ENCODE measurements at places on chromosomes 5 and 9.

DNA sequence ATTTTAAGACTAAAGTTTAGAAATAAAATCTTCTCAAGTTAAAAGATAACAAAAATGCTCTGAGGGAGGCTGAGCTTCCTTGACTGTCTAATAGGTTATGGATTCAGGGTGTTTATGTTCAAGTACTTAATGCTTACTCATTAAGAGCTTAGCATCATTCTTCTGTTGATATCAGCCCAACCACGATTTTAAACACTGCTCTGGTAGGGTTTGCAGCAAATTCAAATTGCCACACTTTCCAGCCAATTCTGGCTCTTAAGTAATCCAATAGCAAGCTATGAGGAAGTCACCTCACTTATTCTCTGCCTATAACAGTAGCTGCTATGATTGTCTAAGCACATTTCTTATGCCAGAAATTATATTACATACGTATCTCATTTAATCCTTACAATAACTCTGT is 191.0 kb upstream of the KIF2A start:
- no peak for DNase-seq

GRCh38 chr9:72292256-72292682 is 72.7 kb downstream of the ZFAND5 start:
- DNase-seq, result no peak

DNA sequence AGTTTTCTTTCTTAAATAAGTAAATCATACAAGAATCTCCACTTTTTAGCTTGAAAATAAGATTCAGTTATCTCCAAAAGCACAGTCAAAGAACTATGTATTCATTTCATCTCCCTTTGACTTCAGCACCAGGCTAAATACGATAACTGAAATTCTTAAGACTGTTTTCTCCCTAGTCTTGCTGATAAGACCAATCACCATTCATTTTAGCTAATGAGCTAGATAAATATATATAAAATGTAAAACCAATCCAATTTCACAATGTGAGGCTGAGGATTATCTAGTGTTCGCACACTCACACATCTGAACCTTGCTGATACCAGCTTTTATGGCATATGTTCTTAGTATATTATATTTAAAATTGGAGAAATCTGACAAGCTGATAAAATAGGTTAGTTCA is 17.3 kb upstream of the ZNF622 start:
- no peak for DNase-seq

DNA sequence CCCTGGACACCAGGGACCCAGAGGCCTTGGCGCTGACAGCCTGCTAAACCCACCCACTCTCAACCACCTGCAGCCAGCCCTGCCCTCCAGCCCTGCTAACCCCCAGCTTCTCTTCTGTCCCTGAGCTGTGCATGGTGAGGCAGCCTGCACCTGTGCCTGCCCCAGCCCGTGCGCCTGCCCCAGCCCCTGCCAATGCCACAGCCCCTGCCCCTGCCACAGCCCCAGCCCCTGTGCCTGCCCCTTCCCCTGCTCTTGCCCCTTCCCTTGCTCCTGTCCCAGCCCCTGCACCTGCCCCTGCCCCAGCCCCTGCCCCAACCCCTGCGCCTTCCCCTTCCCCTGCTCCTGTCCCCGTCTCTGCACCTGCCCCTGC is 43.3 kb upstream of the IRX4 start:
- no peak for DNase-seq

DNA sequence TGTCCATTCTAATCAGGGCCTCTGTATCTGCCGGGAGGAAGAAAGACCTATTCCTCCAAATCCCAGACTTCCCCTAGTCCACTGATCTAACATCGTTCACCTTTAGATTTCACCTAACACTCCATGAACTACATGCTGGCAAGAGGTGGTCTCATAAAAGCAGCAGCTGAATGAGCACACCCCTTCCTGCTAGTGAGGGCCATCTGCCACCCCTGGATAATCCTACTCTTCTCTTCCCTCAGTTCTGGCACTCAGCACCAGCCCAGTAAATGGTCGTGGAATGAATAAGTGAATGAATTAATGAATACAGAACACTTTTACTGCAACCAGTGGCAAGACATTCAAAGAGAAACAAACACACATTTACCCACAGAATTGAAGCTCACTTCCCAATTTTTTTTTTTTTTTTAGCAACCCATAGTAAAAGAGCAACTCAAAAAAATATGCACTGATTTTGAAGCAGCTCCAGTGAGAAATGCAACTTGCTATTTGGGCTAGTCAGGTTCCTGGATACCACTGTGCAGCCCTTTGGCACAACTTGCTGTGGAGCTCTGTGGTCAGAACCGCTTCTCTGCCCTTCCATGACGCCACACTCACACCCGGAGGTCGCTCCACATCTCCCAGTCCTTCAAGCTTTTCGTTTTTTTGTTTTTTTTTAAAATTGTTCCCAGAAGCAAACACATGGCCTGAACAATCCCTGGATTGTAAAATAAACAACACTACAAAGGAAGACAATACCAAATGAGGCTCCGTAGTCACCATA is 6.2 kb downstream of the RNF183 start:
- DNase-seq, result no peak

DNA sequence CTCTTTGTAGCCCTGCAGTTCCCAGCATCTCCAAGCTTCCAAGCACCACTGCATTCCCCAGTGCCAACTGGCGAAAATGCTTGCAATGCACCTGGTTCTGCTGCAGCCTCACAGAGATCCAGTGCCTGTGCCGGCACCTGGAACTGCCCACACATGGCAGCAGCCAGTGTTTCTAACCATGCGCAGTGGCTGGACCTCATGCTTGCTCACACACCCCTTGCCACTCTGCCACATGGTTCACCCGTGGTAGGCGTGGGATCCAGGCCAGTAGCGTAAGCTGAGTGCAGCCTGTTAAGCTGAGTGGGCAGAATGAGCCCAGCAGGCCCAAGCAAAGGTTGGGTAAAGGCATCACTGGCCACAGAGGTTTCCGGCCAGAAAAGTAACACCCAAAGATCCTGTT is 214.1 kb upstream of the VLDLR start:
- no peak for DNase-seq

GRCh38 chr5:80781356-80781755 is 126.6 kb upstream of the DHFR start:
- no peak for DNase-seq

GRCh38 chr9:21828853-21829410 is 26.5 kb downstream of the MTAP start:
- DNase-seq, result no peak

DNA sequence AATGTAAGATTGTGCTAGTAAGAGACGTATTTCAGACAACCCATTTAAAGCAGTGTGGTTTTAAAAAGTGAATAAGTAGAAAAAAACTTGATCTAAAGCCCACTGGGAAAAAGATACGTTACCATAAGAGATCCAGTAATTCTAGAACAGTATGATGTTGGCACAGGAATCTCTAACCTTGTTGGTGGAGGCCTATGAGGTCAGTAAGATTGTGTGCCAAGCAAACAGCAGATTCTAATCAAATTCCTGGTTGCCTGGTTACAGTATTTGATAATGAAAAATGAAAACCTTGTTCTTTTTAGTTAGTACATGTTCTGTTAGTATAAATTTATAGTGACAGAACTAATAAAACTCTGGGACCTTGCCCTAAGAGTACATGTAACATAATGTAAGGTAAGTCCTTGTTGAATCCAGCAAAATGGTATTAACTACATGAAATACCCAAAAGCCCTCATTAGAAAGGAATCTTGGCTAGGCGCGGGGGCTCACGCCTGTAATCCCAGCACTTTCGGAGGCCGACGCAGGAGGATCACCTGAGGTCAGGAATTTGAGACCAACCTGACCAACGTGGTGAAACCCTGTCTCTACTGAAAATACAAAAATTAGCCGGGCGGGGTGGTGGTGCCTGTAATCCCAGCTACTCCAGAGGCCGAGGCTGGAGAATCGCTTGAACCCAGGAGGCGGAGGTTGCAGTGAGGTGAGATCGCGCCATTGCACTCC is 33.2 kb upstream of the DMXL1 start:
- no peak for DNase-seq

DNA sequence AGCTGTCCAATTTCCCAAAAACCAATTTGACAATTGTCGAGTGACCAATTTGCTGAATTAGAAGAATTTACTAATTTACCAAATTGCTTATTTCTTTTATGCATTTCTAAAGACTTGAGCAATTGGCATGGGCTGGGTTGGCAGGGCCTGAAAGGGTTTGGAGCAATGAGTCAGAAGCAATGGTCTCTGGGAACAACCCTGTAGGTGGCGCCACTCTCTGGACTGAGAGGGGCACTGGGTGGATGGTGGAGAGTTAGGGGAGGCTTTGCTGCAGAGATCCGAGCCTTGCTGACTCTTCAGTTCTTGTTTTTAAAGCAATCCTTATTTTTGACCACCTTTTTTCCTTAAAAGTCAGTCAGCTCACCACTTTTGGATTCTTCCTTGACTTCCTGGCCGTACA is 71.5 kb upstream of the RPS23 start:
- DNase-seq, result no peak

DNA sequence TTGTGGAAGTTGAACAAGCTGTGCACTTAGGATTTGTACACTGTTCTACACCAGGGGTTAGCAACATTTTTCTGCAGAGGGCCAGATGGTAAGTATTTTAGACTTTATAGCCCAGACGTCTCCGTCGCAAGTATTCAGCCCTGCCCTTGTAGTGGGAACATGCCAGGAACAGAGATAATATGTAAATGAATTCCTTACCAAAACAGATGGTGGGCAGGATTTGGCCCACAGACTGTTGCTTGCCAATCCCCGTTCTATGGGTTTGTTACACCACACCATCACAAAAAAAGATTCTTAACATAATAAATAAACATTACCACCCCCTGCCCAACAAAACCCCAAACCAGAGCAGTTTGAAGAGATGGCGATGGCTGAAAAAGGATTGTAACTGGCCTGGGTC is 74.3 kb downstream of the AMBP start:
- DNase-seq, result no peak

GRCh38 chr5:154878642-154879335 is 20.4 kb downstream of the CNOT8 start:
- no peak for DNase-seq

DNA sequence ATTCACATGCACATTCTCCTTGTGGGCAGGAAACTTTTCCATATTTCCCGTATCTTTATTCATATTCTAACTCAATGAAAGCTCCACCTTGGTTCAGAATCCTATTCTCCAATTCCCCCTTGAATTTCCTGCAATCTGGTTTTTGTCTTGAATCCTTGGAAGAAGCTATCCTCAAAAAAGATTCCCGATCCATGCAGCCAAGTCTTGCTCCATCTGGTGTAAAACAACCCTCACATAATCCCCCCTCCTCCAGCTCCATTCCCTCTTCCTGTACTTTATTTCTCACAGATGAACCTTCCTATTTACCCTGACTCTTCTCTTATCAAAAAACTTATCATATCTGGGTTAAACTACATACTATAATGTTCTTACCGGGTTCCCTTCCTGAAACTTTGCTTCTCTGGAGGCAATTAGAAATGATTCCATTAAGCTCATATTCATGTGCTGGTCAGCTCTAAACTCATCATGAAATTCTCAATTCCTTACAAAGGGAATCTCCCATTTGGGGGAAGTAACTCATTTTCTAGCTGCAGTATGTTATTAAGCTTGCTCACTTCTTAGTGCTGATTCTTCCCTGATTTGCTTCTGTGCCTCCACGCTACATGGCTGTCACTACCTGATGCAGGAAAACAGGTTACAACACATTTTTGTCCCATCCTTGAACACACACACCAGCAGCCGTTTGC is 81.7 kb downstream of the GNAQ start:
- DNase-seq, result no peak

- DNase-seq, result no peak
These were observed 77.6 kb upstream of the FREM1 start for GRCh38 chr9:14987858-14988257.

DNA sequence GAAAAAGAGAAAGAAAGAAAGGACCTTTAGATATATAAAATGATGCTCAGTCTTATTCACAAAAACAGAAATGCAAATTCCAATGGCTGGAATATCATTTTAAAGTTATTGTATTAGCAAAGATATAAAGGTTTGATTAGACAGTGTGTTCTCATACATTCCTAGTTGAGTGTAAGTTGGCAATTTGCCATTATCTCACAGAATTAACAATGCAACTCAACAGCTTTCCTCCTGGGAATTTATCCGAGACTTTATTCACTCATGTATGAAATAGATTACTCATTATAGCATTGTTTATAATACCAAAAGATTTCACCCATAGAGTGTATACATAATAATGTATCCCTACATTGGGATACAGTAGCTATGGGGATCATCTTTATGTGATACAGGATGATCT is 27.1 kb upstream of the MLLT3 start:
- DNase-seq, result no peak

GRCh38 chr5:115170929-115171510 is 1.3 kb upstream of the TRIM36 start:
- no peak for DNase-seq

DNA sequence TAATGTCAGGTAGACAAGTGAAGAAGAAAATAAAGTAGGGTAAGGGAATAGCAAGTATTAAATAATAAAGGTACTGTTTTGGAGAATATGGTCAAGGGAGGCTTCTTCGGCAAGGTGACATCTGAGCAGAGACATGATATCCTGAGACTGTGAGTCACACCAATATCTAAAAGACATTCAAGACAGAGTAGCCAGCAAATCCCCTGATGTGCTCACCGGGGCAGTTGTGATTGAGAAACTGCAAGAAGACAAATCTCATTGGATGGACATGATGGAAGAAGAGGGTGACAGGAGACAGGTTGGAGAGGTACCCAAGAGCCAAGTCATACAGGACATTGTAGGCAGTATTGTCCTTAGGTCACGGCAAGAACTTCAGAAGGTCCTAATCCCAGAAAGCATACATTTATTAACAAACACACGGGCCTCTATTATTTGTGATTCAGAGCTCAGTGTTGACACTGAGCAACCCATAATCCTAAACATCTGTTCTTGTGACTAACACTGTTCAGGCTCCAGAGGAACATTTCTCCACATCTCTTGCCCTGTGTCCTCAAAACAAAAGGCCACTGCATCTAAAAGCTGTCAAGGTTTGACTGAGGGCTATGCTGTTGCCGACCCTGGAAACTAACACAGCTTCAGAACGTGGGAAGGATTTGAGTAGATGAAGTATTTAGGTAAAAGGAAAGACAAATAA is 258.7 kb upstream of the CLINT1 start:
- DNase-seq, result no peak

- DNase-seq, result no peak
These were observed 1290.3 kb upstream of the CDH9 start for GRCh38 chr5:28328681-28329080.

DNA sequence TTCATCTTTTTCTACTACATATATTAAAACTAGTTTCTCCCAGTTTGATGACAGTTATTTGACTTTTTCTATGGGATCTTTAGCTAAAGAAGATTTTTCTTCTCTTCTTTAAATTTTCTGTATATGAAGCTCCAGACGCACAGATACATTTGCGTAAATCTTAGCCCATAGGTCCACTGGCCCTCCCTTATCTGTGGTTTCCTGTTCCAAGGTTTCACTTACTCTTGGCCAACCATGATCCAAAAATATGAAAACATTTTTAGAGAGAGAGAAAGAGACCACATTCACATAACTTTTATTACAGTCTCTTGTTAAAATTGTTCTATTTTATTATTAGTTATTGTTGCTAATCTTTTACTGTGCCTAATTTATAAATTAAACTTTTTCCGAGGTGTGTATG is 270.2 kb upstream of the DAPK1 start:
- DNase-seq, result no peak
